Activated naive CD4-positive, alpha-beta T cell (primary cell): ENCODE measurements at places on chromosomes 3 and 15.

GRCh38 chr3:161070980-161071663 is 34.0 kb downstream of the B3GALNT1 start:
- no peak for DNase-seq

- DNase-seq, result no peak
Measured at GRCh38 chr15:94057305-94057704, 174.1 kb upstream of the MCTP2 start.

- no peak for DNase-seq
Measured at GRCh38 chr3:43810797-43811196, 120.1 kb downstream of the ABHD5 start.

DNA sequence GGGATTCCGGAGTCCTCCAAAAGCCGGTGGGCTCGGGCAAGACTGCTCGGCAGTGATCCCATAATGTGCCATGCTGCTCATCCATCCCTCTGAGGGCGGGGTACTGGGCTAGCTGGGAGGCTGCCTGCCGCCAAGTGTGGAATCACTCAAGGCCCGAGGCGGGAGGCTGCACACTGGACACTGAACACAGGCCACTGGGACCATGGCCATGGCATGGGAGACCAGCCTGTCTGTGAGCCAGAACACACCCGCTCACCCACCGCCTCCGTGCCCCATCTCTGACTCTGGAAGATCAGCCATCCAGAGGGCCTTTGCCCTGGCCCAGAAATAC is 1.4 kb downstream of the C3orf22 start:
- no peak for DNase-seq

DNA sequence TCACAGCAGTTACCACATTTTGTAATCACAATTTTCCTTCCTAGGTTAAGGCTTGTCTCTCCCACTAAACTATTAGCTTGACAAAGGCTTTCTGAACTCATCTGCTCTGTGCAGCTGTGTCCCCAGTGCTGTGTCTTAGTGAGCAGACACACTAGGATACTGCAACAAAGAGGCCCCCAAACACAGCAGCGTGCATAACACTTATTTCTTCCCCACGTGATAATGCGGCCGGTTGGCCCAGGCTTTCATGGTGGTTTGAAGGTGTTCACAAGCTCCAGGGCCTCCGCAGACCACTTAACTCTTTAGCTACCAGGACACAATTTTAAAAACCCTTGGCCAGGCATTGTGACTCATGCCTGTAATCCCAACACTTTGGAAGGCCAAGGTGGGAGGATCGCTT is 2.2 kb upstream of the HDAC11 start:
- DNase-seq, result no peak

- DNase-seq, result no peak
Measured at GRCh38 chr15:71149646-71150557, 34.6 kb downstream of the THSD4 start.

- DNase-seq, result no peak
Measured at GRCh38 chr3:24496529-24497482, 2.2 kb upstream of the THRB start.

DNA sequence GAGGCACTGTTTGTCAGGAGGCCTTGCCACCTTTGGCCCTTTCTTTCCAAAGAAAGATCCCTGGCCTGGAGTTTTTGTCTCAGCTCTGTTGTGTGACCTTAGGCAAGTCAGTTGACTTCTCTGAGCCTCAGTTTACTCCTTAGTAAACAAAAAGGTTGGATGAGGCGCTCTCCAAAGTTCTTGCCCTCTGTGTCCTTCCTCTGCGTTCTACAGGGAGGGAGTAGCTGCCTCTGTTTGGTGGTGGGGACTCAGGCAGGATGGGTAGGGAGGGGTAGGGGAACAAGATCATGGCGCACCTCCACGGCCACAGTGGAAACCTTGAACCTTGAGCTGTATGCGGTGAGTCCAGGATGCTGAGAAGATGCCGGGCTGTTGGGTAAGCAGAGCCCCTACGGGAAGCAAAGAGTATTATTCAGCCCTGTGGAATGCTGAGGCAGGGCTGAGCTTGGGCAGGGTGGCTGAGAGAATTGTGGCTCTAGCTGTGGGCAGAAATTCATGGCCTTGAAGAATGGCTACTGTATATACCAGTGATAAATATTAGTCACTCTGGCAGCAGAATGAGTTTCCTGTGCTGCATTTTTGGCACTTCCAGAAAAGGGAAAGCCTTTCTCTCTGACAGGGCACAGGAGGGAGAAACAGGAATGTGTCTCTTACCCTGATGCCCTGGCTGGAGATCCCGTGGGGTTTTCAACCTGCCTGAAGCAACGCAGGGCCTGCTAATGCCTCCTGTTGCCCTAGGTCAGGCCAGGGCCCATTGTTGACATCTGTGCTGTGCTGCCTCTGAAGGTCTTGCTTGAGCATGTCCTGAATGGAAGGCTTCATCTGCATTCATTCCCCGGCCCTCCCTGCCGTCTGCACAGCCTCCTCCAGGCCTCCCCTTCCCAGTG is 39.9 kb downstream of the SMAD3 start:
- DNase-seq, result no peak

GRCh38 chr3:54202651-54203248 is 80.4 kb downstream of the CACNA2D3 start:
- no peak for DNase-seq

GRCh38 chr3:40524222-40524567 is 565 bp upstream of the ZNF621 start:
- DNase-seq, result no peak

GRCh38 chr3:138542977-138543376 is 51.1 kb downstream of the CEP70 start:
- no peak for DNase-seq

DNA sequence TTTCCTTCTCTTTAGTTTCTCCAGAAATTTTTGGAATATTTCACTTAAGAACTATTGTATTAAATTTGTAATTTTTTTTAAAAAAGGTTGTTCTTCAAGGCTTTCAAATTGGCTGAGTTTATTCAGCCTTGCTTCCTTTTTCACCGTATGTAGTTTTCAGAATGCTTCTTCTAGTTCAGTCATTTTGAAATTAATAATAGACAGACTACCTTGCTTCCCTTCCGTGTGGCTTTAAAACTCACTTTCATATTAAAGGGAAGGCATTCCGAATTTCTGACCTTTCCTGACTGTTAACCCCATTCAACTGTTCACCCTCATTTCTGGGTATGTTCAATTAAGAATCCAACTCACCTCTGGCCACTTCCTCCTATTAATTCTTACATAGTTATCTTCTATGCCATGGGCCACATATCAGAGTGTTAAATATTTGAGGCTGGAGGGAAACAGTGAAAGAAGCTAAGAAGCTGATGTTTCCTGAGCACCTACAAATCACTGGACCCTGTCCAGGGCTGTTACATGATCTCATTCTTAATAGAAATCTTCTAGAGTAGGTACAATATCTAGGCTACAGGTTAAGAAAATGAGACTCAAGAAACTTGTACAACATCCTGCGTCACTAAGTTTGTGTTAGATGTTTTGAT is 237.5 kb downstream of the P3H2 start:
- DNase-seq, result no peak

GRCh38 chr3:30518181-30518864 is 88.1 kb upstream of the TGFBR2 start:
- DNase-seq, result no peak

- DNase-seq, result no peak
Measured at GRCh38 chr15:87604857-87605446, 651.6 kb downstream of the NTRK3 start.

GRCh38 chr15:72227192-72227586 is 3.8 kb downstream of the PKM start:
- no peak for DNase-seq

- no peak for DNase-seq
Measured at GRCh38 chr3:34780973-34781372, 858.4 kb upstream of the ARPP21 start.

DNA sequence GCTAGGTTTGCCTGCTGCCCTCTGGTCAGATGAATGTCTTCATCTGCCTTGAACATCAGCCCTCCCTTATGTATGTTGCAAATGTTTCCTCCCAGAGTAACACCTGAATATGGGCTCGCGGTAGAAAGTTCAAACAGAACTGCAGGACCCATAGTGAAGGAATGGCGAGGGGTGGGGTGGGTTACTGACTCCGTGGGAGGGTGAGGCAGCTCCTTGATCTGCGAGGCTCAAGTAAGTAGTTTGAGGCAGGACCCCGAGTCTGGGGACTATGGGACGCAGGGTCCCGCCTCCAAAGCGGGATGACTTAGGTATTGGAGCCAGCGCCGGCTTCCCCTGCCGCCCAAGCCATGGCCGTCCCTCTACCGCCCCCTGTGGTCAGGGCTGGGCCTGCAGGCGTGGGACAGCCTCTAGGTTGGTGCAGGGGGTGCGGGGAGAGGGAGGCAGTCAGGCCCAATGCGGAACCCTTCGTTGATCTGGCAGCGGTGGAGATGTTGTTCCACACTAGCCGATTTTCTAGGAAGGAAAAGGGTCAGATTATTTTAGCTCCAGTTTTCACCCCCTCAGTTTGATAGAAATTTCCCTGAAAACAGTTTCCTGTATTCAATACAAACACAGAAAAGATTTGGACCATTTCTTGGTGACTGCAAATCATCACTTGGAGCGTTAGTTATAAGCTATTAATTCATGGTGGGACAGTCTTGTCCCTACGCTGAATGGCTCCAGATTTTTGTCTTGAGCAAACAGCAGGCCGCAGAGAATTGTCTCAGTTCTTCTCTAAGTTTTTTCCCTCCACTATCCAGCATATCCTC is 72.3 kb downstream of the CORO2B start:
- no peak for DNase-seq

DNA sequence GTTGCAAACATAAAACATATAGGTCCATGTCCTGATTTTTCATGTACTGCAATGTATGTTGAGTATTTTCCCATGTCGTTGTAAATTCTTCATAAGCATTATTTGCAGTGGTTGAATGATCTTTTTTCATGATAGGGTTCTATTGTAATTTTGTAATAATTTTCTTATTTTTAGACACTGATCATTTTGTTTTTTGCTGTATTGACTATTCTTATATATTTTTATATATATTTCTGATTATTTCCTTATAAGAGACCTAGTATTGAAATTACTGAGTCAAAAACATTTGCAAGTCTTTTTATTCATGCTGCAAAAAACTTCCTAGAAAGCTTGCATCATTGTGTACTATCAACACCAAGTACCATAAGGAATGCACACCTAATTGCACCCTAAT is 31.2 kb upstream of the ZNF774 start:
- DNase-seq, result no peak

GRCh38 chr15:77226652-77227051 is 155.7 kb upstream of the TSPAN3 start:
- DNase-seq, result no peak

DNA sequence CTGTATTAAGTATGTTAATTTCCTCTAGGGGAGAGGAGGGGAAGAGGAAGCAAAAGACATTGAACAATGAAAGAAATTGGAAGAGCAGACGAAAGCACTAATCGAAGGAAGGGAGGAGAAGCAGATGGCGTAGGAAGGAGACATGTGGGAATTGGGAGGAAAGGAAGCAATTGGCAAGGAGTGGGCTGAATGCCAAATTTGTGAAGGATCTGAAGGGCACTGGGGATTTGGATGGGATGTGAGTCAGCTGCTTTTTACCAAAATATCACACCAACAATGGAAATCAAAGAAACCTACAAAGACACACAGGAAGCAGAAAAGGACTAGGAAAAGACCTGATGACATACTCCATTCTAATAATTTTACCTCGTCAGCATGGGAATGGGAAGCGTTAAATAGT is 1029.8 kb downstream of the ROBO1 start:
- DNase-seq, result no peak

DNA sequence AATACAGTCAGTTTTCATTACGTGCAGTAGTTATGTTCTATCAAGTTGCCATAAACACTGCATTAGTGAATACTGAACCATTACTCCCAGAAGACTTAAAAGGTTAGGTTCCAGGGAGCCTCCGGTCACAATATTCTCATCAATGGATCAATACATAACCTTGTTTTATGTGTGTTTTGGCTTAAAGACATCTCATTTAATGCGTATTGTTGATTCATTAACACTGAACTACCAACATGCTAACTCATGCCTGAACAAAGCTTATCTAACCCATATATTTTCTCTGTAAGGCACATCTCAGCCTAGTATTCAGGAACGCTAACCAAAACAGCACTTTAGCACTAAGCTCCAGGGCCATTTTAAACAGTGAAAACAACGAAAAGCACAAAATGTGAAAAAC is 24.1 kb upstream of the NEDD4 start:
- no peak for DNase-seq

DNA sequence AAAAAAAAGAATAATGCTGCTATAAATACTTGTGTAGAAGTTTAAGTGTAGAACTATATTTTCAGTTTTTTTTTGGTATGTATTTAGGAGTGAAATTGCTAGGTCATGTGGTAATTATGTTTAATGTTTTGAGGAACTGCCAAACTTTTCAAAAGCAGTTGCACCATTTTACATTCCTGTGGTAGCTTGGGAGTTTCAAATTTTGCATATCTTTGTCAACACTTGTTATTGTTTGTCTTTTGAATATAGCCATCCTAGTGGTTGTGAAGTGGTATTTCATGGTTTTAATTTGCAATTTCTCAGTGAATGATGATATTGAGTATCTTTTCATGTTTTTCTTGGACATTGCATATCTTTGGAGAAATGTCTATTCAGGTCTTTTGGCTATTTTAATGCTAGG is 30.4 kb downstream of the SKIL start:
- no peak for DNase-seq

- no peak for DNase-seq
Measured at GRCh38 chr3:34277110-34277509, 478.7 kb downstream of the PDCD6IP start.

GRCh38 chr3:16114429-16114828 is 60.1 kb upstream of the GALNT15 start:
- DNase-seq, result no peak

- no peak for DNase-seq
Measured at GRCh38 chr3:124886168-124887056, 753 bp downstream of the ITGB5 start.

- no peak for DNase-seq
Measured at GRCh38 chr3:160052385-160053047, 63.9 kb downstream of the IL12A start.

DNA sequence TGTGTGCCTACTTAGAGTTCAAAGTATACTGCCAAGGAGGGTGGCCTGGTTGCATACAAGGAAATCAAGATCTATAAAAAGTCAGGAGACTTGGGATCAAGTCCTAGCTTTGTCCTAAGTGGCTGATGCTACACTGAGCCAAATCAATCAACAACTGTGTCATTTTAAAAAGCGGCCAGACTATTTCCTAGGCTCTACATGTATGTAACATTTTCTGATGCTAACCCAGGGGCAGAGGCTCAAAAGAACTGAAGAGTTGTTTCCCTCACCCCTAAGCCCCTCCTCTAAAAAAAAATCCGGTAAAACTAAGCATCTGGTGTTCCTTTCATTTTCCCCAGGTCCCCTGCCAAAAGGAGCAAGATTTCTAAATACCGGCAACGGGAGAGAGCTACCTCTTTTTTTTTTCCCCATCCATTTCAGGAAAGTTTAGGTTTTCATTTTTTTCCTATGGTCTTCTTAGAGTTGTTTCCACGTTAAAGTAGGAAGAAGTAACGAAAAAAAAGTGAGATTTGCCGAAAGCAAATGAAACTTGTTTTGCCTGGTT is 18.8 kb upstream of the CHD2 start:
- DNase-seq, result no peak

GRCh38 chr15:100277087-100277855 is 64.5 kb downstream of the ADAMTS17 start:
- DNase-seq, result no peak

- no peak for DNase-seq
Measured at GRCh38 chr3:120077731-120078130, 16.5 kb downstream of the GSK3B start.

- peak; percentile 50 for DNase-seq
Measured at GRCh38 chr3:129045675-129046036, 14.9 kb upstream of the GP9 start.

- no peak for DNase-seq
Measured at GRCh38 chr15:85150130-85150480, 168.4 kb downstream of the PDE8A start.

- DNase-seq, result no peak
Measured at GRCh38 chr3:98999675-99000074, 98.2 kb upstream of the DCBLD2 start.
